ENCODE measurements at places on chromosomes 2 and 18.

DNA sequence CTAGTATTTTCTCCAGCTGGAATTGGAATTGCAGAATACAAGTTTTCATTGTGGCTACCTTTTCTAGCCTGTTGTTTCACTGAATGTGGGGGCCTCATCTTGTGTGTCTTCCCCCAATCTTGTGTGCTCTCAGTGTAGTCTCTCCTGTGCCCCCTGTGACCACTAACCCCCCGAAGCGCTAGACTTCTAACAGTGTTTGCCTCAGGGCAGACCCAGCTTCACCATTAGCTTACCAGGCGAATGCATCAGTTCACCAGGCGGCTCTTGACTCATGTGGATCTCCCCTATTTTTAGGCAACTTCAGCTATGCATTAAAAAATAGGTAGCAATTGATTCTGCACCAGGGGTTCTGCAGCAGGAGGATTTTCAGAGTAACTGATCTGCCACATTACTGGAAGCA lies 376.2 kb upstream of the MEIS1 start:
- no peak for DNase-seq

DNA sequence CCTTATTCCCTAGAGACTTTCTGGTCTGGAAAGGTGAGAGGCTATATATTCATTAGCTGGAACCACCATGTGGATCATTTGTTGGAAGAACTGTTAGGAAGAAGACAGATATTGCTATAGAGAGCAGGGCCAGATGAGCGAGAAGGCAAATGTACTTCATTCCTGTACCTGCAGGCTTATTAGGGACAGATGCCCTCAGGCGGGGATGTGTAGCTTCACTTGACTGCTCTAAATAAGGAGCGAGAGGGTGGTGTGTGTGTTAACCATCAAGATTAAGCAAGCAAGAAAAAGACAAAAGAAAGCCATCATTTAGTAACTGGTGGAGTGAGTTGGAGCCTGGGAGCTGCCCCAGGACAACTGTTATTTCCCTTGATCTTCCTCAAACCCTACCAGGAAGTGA lies 36.4 kb downstream of the NEDD4L start:
- DNase-seq: no peak

- DNase-seq: no peak
Measured at GRCh38 chr2:210252699-210253606, 27.7 kb upstream of the ACADL start.

GRCh38 chr2:177516824-177517544 lies 124.4 kb downstream of the AGPS start:
- DNase-seq: no peak

DNA sequence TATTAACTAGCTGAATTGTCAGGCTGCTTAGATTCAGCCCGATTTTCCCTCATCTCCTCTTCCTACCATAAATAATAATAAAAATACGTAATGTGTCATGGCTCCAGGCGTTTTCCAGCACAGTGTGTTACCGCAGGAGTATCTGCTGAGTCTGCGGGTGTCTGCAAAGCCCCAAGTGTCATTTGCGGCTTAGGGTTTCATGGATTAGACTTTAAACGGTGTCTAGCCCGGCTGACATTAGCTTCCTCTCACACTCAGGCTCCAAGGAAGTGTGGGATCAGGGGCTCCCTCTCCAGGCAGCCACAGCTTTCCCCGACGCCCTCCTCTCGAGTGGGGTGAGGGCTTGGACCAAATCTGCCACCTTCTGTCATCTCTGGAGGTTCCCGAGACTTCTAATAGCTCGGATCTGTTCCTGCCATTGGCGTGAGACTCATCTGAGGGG lies 14.1 kb upstream of the HOXD1 start:
- DNase-seq: no peak

GRCh38 chr2:118539290-118539689 lies 308.2 kb downstream of the EN1 start:
- no peak for DNase-seq

DNA sequence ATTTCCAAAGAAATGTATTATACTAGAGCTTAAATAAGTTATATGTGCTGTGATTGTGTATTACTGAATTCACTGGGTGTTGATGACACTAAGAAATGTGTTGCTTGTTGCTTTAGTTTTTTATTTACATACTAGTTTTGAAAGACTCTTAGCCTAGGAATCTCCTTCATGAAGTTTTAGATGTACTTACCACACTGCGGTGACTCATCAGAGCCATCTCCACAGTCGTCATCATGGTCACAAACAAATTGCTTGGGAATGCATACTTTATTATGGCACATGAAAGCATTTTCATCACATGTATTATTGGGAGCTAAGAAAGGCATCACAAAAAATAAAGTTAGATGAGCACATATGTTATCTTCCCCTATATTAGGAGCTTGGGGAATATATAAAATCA lies 1624.2 kb downstream of the LRP1B start:
- no peak for DNase-seq

- DNase-seq: no peak
Measured at GRCh38 chr2:45908316-45909170, 257.1 kb downstream of the PRKCE start.

Measured in stimulated activated CD8-positive, alpha-beta memory T cell treated with anti-CD3 and anti-CD28 coated beads, Interleukin-7, amount 100 ng/mL, for 4 hours (primary cell).